ENCODE measurements at places on chromosomes 16 and 17.

DNA sequence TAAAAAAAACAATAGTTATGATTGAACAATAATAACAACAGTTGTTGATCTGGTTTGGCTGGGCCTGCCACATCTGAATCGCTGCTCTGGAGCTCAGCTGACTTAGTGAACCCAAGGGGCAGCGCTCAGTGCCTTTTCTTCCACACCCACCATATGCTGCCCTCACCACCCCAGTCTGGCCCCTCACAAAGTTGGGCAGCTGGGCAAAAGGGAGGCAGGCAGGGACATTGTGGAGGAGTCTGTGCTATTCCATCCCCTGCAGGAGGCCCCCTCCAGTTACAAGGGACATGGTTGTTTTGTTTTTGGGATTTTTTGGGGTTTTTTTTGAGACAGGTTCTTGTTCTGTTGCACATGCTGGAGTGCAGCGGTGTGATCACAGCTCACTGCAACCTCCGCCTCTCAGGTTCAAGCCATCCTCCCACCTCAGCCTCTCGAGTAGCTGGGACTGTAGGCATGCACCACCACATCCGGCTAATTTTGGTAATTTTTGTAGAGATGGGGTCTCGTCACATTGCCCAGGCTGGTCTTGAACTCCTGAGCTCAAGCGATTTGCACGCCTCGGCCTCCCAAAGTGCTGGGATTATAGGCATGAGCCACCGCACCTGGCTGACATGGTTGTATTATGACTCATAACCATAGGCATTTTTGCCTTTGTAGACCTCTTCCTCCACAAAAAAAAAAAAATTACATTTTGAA lies 8.6 kb upstream of the PECAM1 start:
- no peak for DNase-seq

DNA sequence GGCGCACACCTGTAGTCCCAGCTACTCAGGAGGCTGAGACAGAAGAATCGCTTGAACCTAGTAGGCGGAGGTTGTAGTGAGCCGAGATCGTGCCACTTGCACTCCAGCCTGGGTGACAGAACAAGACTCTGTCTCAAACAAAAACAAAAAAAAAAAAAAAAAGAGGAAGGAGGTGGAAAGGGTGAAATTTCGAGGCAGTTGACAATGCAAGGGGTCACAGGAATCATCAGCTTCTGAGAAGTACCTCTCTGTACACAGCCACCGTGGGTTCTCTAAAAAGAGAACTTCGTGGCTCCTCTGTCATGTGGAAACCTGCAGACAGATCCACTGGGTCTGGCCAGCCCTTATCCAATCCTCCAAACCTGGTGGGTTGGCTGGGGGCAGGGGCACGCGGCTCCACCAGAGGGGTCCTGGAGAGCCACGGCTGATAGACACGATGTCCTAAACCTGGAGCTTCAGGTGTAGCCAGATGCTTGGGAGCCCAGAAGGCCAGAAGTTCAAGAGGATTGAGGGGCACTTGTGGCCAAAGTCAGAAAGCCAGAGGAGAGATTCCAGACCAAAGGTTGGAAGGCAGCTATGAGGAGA lies 540 bp upstream of the CD300LF start:
- no peak for DNase-seq

GRCh38 chr16:3511286-3512180 lies 10.7 kb downstream of the CLUAP1 start:
- DNase-seq, result no peak

DNA sequence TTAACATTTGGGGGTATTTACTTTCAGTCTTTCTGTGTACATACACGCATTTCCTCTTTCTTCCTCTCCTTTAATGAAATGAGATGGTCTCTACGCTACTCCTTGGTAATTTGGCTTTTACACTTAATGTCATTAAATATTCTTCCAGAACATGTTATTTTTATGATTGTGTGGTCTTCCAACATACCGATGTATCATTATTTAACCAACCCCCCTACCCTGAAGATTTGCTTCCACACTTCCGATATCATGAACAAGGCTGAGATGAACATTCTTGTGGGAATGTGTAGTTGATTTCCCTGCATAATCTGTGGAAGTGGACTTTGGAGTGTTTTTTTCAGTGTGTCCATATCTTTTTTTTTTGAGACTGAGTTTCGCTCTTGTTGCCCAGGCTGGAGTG lies 2.3 kb upstream of the PGS1 start:
- no peak for DNase-seq

DNA sequence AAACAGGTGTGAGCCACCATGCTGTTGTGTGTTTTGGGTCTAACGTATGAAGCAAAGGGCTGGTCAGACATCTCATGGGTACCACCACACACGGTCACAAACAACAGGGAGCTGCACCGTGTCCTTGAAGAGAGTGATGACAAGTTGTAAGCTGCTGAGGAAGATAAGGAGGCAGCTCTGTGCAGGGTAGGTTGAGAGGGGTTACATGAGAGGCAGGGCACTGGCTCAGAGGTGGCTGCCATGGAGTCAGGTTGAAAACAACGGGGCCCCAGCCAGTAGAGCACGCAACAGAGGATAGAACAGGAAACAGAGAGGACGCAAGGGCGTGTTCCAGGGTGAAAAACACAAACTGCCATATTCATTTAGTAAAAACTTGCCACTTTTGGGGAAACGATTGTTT lies 52.2 kb downstream of the TRARG1 start:
- no peak for DNase-seq

DNA sequence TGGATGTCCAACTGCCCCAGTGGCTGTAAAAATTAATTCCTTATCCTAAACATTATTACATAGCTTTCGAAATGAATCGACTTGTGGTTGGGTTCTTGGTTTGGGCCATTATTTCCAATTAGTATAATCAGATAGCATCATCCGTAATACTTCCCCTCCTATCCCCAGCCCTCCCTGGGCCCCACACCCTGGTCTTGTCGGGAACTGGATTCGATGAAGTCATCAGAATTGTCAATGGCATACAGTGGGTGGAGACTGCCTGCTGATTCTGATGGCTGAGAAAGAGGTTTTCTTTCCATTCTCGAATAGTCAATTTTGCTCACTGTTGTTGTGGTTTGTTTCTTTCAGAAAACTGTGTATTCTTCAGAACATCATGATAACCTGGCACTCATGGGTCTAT lies 395.1 kb downstream of the SEC14L1 start:
- DNase-seq, result no peak

DNA sequence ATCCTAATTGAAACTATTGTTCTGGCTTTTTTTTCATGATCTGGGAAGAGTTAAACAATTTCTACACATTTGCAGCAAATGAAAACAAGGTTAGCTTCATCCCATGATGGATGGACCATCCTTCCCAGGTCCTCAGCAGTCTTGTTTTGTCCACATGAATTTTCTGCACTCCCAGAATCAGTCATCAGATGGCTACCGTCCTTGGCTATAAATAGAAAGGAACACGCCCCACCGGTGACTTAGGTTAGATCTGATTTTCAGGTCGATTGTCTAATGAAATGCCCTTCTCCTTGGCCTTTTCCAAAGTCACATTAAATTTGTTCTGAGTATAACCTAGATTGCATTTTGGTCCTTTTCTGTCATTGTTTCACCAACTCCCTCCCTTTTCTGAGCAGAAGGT lies 41.4 kb upstream of the NOL11 start:
- no peak for DNase-seq

GRCh38 chr16:50204453-50205108 lies 51.5 kb downstream of the TENT4B start:
- DNase-seq, result no peak

GRCh38 chr17:8956465-8956902 lies 9.0 kb downstream of the PIK3R5 start:
- no peak for DNase-seq

Measured in NCI-H1694 (cell line).